ENCODE measurements at places on chromosomes 11 and 22.

DNA sequence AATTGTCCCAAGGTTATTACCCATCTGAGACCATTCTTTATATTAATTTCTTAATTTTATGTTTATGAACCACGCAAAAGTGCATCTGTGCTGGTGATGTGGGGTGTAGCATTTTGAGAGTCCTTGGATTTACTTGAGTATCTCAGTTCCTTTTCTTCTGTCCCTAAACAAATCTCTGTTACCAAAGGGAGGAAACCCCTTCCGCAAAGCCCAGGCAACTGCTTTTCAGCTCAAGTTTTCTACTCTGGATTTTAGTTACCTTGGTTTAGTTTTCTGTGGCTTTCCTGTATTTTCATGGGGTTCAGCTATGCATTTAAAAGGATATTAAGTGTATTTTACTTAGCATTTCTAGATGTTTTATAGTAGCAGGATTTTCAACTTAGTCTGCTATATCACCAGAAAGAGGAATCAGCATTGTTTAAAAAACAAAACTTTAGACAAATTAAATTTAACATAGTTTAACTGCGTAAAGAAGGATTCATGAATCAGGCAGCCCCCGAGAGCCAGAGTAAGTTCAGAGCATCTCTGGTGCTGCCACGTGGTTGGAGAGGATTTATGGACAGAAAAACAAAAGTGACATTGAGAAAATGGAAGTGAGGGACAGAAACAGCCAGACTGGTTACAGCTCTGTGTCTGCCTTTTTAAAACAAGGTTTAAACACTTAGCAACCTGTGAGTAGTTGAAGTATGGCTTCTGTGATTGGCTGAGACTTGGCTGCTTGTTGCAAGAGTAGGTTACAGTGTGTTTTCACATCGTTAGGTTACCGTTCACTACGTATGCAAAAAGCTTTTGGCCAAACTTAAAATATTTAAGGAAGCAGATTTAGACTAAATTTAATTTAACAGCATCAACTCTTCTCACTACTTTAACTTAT, 9.6 kb downstream of the ADM start:
- DNase-seq, result peak; percentile 44

DNA sequence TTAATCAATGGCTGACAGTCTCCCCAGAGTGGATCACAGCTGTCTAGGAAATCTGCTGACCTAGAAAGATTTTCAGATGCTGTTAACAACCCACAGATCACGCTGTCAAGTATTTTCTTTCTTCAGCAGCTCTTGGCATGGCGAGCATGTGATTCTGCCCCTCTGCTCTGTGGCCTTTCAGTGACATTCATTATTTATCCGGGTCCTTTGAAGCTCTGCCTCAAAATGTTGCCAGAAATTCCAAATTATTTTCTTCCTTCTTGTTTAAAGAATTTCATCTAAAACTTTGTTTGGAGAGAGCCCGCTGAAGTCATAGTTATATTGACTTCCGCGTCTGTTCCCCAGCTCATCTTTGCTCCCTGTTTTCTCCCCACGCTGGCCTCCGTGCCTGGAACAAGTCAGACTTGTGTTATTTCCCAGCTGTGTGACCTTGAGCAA, 134.1 kb downstream of the COMMD9 start:
- no peak for DNase-seq

- no peak for DNase-seq
Observed at GRCh38 chr22:38704654-38705234, 1.0 kb upstream of the GTPBP1 start.

GRCh38 chr11:120306519-120307242, 18.4 kb upstream of the TLCD5 start:
- peak; percentile 95 for DNase-seq

- peak; percentile 90 for DNase-seq
Observed at GRCh38 chr11:73335204-73335923, 27.3 kb downstream of the ARHGEF17 start.

GRCh38 chr11:11937433-11937832, 71.0 kb downstream of the DKK3 start:
- no peak for DNase-seq

DNA sequence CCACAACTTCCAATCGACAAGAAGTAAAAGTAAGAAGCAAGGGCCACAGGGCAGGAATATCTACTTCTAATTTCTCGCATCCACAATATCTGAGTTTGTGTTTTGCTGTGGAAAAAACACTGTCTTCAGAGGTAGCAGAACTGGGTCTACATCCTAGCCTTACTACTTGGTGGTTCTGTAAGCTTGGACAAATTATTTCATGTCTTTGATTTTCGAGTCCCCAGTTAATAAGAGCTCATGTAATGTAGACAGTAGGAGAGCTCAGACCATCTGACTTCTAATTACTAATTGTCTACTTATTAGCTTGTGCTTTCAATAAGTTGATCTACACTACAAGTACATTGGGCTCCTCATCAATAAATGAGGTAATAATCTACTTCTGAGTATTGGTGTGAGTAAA, 13.3 kb upstream of the HBE1 start:
- no peak for DNase-seq

Measured in fibroblast of skin of scalp (primary cell).